ENCODE measurements at places on chromosomes 11 and 22.

GRCh38 chr11:6094186-6094585 lies 13.3 kb upstream of the OR56B4 start:
- DNase-seq, result no peak

DNA sequence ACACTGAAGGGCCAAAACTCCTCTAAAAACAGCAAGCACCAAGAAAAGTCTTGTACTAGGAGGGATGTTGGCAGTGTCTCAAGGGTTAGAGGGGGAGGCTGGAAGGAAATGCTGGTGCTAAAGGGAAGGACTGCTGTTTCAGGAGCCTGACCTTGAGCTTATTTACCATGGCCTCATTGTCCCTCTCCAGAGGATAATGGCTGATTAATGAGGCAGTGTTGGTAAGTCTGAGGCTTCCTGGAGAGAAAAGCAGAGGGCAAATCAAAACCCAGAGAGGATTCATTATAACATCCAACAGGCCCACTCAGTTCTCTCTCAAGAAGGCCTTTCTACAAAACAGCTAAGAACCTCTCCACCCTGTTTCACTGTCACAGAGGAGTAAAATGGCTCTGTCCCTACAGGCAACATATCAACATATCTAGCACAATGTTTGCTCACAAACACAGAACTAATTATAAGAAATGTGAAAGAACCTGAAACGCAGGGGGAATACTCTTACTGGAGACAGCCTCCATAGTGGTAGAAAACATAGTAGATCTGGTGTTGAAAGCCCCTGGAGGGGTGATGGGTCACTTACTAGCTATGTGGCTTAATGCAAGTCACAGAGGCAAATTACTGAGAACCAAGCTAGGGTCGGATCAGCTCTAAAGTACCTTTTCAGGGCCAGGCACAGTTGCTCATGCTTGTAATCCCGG lies 31.4 kb downstream of the NUMA1 start:
- no peak for DNase-seq

DNA sequence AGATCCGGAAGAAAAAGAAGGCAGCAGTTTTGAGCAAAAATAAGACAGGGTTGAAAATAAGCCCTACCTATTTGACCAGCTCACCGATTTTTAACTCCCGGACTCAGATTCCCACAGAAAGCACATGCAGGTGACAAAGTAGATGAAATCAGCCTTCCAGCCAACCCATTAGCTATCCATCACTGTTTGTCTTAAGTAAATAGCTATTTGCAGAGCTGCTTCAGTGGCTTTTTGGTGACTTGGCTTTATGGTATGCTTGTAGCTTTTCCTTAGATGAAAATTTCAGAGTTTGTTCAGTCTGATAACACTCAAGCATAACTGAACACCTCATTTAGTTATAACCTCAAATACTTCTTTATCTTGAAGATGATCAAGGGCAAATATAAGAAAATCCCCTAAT lies 192.6 kb downstream of the HIPK3 start:
- no peak for DNase-seq

DNA sequence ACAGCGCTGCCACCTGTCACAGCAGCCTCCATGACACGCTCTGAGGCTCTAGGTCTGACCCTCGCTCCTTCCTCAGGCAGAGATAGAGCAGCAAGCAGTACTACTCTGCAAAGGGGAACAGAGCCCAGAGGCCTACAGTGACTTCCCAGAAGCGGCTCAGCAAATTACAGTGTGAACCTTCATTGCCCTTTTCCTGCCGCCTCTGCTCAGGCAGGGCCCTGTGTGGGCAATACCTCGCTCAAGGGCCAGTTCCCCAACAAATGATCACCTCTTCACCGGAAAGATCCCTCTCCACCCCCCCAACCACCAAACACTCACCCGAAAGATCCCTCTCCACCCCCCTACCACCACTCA lies 12.3 kb downstream of the KIAA0930 start:
- DNase-seq, result no peak

- no peak for DNase-seq
Measured at GRCh38 chr22:22111267-22111751, 128.7 kb upstream of the TOP3B start.

- no peak for DNase-seq
Measured at GRCh38 chr11:58621586-58622262, 741 bp upstream of the CNTF start.

All from hippocampal formation (tissue), 2 donors.